Hypothalamus (tissue), 51 donors: ENCODE measurements at places on chromosomes 6 and 20.

- DNase-seq: no peak
Measured at GRCh38 chr6:44285552-44286284, 15.5 kb downstream of the TMEM151B start.

- DNase-seq: no peak
Measured at GRCh38 chr20:21323640-21324039, 20.5 kb downstream of the XRN2 start.

- no peak for DNase-seq
Measured at GRCh38 chr6:131995917-131996316, 44.7 kb upstream of the CCN2 start.

- DNase-seq: no peak
Measured at GRCh38 chr20:50283922-50284810, 93.5 kb downstream of the CEBPB start.

- no peak for DNase-seq
Measured at GRCh38 chr6:20426177-20427082, 24.8 kb downstream of the E2F3 start.

DNA sequence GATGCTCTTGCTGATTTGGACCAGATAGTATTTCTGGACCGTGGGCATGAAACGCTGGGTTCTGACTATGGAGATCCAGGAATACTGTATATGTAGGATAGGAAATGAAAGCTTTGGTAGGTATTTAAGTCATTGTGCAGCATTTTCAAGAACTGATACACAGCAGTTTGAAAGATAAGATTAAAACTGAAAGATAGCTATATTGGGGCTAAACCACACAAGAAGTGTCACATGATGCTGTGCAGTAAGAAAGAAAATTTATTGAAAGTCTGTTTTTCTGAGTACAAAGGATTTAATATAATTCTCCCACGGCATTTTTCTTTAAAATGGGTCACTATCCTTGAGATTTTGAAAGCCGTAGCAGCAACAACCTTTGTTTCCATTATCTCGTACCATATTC, 305 bp downstream of the IL17A start:
- no peak for DNase-seq

- DNase-seq: no peak
Measured at GRCh38 chr6:145367149-145367548, 368.2 kb downstream of the EPM2A start.

- DNase-seq: no peak
Measured at GRCh38 chr6:16564436-16564835, 196.8 kb downstream of the ATXN1 start.

DNA sequence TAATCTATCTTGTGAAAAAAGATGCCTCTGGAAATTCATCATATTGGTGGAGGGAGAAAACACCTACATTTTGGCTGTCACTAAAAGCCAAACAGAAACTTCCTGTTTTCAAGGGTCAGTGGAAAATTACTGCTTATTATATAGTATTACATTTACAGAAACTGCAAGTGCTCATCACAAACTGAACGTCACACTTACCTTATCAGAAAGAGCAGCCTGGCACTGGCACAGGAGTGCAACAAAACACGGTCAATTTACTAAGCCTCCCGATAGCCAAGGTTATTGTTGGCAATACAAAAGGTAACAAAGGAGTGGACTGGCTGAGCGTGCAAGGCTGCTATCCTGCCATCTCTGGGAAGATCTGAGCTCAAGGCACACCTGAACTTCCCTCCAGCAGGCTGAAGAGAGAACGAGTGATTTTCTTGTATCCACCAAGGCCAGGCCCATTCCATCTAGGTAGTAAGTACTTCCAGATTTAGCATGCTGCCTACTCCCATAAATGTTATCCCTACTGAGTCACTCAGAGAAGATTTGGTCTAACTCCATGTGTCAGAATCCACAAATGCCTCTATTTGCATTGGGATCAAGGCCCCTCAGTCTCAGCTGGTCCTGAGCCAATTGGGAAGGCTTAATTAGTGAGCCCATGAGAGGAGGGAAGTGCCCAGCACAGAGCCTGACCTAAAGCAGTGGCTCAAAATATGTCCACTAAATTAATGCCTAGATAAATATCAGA, 399.8 kb downstream of the BTBD9 start:
- DNase-seq: no peak

DNA sequence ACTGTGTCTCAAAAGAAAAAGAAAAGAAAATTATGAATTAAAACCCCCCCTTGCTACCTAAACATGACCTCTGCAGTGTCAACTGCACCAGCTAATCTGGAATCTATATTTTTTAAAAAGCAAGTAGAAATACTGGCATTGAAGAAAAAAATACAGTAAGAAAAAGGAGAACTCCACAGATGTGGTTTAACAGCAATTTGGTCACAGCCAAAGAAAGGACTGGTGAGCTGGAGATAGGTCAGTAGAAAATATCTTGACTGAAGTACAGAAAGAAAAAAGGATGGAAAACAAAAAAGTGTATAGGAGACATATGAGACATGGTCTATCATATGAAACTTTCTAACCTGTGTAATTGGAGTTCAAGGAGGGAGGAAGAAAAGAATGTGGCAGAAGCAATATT, 44.1 kb upstream of the ERVFRD-1 start:
- DNase-seq: no peak

DNA sequence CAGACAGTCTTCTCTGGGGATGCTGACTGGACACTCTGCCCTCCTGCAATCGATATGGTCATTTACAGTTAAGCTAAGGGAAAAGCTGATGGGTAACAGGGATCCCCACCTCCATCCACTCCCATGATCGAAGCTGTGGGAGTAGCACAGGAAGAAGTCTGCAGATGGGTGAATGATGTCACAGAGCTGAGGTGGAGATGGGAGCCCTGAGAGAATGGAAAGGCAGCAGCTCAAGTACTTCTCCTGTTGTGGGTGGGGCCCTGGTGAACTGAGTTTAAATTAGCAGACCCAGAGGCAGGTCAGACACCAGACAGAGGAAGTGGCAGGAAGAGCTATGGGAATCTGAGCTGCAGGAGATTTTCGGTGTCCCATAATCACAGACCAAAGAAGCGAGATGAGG, 29.0 kb downstream of the HDGFL1 start:
- no peak for DNase-seq

DNA sequence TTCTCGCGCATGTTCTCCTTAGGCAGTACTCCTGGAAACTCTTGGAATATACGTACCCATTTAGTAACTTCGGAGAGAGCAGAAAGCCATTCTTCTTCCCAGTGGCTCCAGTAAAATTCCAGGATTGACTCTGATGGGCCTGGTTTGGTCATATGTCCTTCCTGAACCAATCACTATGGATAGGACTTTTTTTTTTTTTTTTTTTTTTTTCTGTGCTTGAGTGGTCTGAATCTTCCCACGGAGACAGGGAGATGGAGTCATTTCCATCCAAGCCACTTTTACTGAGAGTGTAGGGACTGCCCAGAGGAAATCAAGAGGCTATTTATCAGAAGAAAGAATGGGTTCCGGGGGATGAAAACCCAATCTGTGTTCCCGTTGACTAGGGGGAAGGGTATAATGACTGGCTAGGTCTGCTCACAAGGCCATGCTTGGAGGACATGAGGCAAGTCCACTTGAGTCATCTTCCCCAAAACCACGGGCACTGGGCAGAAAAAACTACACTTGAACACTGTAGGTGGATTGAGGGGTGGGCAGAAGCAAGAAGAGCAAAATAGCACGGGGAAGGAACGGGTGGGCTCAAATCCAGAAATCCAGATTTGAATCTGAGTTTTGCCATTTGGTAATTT, 35.4 kb upstream of the MRPS18A start:
- DNase-seq: no peak

GRCh38 chr6:3888153-3888957, 39.2 kb downstream of the FAM50B start:
- no peak for DNase-seq

GRCh38 chr6:151063842-151064647, 175.7 kb upstream of the AKAP12 start:
- no peak for DNase-seq

DNA sequence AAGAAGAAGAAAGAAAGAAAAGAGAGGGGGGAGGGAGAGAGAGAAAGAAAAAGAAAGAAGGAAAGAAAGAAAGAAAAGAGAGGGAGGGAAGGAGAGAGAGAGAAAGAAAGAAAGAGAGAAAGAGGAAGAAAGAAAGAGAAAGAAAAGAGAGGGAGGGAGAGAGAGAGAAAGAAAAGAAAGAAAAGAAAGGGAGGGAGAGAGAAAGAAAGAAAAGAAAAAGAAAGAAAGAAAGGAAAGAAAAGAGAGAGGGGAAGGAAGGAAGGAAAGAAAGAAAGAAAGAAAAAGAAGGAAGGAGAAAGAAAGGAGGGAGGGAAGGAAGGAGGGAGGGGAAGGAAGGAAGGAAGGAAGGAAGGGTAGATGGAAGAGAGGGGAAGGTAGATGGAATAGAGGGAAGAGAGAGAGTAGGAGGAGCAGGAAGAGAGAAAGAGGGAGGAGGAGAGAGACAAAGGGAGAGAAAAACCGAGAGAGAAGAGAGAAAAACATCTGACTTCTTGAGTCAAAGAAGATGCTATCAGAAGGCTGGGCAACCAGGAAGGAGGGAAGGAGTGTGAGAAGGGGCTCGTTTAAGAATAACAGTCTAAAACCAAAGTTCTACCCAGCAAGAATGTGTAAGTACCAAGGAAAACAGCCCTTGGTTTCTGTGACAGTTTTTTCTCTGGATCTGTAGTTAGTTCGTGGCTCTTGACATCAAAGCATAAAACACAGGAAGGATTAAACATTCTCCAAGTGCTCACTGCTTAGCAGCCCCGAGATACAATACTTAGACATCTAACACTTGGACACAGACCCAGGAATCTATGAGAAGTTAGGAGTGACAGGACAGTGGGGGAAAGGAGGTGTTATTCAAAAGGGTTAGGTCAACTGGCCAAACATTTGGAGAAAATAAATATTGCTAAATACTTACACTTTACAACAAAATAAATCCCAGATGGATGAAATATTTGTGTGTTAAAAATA, 131.9 kb upstream of the STMND1 start:
- DNase-seq: no peak

DNA sequence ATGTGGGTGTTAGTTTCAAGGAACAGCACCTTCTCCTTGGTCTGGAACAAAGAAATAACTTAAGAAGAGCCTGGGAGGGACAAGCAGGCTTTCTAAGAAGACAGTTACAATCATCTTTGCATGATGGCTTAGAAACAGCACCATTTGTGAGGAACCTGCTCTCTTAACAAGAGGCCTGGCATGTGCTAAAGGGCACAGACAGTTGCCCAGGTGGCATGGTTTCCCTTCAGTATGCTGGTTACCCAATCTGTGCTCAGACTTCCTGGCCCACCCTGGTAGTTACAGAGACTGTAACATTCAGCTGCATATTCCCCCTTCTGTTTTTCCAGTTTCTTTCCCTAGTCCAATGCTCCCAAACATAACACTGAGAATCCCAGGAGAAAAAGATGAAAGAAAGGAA, 84.0 kb downstream of the CHD6 start:
- no peak for DNase-seq

GRCh38 chr20:63791497-63792156, 39.4 kb downstream of the ZBTB46 start:
- DNase-seq: no peak

- DNase-seq: no peak
Measured at GRCh38 chr6:22343864-22344263, 47.0 kb upstream of the PRL start.

DNA sequence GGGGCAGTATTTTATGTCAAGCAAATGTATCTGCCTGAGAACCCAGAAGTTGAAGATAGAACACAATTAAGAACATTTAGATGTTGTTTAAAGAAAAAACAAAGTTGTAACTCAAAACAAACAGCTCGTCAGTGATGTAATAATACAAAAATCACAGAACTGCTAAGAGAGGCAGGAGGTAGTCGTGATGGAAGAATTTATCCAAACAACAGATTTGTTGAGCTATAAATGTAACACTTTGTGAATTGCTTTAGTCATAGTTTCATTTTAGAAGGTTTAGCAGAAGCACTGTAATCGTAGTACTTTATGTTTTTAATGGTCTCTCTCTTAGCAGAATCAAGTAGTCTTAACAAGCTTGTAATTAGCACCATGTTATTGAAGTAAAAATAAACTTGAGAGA, 73.6 kb downstream of the SCAF8 start:
- no peak for DNase-seq

- DNase-seq: no peak
Measured at GRCh38 chr20:35004051-35004725, 48.5 kb downstream of the MYH7B start.

- no peak for DNase-seq
Measured at GRCh38 chr20:15618912-15619311, 954.3 kb downstream of the KIF16B start.

GRCh38 chr6:89475101-89475500, 42.1 kb downstream of the ANKRD6 start:
- no peak for DNase-seq

DNA sequence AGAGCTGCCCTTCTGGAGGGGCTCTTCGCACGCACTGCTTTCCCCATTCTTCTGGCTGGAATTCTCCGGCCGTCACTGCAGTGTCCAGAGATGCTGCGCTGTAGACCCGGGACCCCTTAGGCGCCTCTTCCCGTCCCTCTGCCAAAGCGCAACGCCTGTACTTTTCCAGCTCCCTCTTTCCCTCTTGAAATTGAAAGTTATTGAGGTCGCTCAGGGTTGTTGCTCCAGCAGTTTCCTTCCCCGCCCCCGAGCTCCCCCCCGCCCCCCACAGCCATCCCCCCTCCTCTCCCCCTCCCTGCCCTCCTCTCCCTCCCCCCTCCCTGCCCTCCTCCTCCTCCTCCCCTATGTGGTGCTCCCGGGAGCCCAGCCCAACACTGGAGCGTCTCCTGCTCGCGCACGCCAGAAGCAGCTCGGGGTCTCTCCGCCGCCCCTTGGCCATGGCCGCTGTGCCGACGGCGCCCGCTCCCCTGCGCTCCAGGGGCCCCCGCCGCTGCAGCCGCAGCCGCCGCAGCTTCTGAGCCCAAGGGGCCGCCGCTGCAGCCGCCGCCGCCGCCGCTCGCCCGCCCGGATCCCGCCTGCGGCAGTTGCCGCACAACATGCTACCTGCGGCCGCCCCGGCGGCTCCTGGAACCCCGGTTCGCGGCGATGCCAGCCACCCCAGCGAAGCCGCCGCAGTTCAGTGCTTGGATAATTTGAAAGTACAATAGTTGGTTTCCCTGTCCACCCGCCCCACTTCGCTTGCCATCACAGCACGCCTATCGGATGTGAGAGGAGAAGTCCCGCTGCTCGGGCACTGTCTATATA, at the start of gene RSPO3:
Gene RSPO3, plus strand, starts transcription at position 374 of the 804 bp plus-strand sequence. CDS start 522 bp downstream, outside the sequence.
- DNase-seq: no peak

GRCh38 chr6:81984599-81984998, 232.1 kb upstream of the TENT5A start:
- no peak for DNase-seq

- no peak for DNase-seq
Measured at GRCh38 chr6:137705160-137706082, 161.6 kb upstream of the TNFAIP3 start.

DNA sequence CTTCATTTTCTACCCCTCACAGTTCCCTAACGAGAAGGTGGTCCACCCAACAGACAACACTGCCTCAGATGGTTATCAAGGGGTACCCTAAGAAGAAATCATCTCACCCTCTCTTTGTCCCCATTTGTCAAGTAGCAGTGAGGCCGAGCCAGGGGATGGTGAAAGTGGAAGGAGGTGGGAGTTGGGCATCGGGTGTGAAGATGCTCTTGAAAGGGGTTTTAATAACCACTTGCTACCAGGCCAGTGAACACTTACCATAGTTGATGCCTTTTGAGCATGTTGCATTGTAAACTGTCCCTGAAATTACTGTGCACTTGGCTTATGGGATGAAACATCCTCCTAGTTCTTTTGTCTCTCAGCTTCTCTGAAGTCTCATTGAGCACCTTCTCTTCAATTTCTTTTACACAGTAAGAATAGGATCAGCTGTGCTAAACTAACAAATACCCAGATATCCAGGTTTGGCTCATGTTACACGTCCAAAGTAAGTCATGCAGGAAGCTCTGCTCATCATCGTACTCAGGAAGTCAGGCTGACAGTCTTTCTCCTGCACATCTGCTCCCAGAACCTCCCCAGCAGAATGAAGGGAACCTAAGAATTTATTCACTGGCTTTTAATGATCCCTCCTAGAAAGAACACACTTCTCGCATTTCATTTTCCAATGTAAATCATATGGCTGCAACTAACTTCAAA, 13.3 kb downstream of the HLA-DPB1 start:
- no peak for DNase-seq
